ENCODE measurements at places on chromosomes 2 and 18. TPM values are rescaled to one million over a fixed set of nuclear protein-coding genes. Genes with fewer than 3 reads are reported as not detected.

CYP20A1 gene
- 24.8 TPM for total RNA-seq

C2orf15 gene
- total RNA-seq: not detected

REG1B gene
- not detected for total RNA-seq

CRACDL gene
- total RNA-seq: not detected

ZNF396 gene
- total RNA-seq: 0.19 TPM

SERTAD2 gene
- total RNA-seq: 17.3 TPM

GRCh38 chr18:67292814-67293213 is 223.7 kb downstream of the DSEL start:
- DNase-seq: no peak

GRCh38 chr2:19674051-19675002 is 227.5 kb downstream of the TTC32 start:
- no peak for DNase-seq

GRCh38 chr2:161146209-161146775 is 13.9 kb upstream of the TANK start:
- DNase-seq: peak; percentile 80

DNA sequence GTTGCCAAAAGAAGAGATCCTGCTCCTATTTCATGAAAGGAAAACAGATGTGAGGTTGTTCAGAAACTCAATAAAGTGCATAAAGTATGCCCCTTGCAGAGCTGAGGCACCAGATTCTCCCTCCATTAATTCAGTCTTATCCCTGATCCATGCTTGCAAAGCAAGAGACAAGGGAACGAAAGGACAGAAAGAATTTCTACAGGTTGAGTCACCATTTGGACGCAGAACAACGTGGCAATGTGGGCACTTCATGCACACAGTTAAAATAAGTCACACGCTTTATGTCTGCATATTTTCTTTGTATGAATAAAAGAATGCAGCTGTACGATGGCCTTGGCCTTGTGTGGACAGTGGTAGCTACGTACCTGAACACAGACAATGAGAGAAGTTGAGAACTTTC is 321.7 kb upstream of the REV1 start:
- peak; percentile 5 for DNase-seq

DNA sequence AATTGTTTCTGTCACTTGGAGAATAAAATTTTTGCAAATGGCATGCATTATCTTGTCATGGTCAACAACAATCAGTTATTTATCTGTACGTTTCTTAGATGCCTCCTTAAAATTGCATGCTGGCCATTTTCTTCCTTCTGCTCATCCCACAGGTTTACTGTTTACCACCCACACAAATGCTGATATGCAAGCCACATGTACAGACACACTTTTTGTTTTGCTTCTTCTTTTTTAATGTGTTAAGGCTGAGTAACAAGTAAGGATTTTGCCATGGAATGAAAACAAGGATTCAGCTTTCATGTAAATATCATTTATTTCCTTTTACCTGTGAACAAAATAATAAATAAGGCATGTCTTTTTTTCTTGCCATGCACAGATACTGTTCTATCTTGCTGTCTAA is 1077.1 kb upstream of the ZEB2 start:
- no peak for DNase-seq

GRCh38 chr18:59833785-59834184 is 66.0 kb upstream of the PMAIP1 start:
- DNase-seq: no peak

Measured in LHCN-M2 (cell line).